ENCODE measurements at places on chromosomes 11 and 22. TPM values are rescaled to one million over a fixed set of nuclear protein-coding genes. Genes with fewer than 3 reads are reported as not detected.
A peak's percentile ranks its signal among the peaks of the same experiment; 100 is the strongest.

DNA sequence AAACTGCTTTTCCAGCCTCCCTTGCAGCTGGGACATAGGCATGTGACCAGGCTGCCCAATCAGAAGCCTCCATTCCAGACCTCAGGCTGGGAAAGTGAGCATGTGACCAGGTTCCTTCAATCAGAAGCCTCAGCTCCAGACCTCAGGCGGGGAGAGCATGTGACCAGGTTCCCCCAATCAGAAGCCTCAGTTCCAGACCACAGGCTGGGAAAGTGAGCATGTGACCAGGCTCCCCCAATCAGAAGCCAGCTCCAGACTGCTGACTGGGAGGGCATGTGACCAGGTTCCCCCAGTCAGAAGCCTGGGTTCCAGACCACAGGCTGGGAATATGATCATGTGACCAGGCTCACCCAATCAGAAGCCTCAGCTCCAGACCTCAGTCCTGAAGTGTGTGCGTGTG is 11.7 kb upstream of the IL2RB start:
- peak; percentile 29 for DNase-seq

GRCh38 chr11:31652528-31652927 is 143.0 kb downstream of the ELP4 start:
- DNase-seq, result no peak

GRCh38 chr11:22151649-22152197 is 41.2 kb upstream of the ANO5 start:
- no peak for DNase-seq

DNA sequence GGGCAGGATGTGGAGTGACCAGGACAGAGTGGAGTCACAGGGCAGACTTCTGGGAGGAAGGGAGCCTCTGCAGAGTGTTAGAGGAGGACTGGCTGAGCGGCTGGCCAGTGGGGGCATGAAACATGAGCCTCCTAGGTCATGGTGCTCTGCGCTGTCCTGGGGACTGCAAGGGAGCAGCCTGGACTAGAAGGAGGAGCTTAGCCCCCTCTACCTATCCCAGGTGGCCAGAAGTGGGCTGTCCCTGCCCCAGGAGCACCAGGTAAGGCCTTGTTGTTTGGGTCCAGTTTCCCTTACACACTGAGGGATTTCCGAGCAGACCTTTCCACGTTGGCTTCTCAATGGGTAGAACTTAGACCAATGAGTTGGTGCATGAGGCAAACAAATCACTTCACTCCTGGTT is 7.4 kb downstream of the PKNOX2 start:
- no peak for DNase-seq

DNA sequence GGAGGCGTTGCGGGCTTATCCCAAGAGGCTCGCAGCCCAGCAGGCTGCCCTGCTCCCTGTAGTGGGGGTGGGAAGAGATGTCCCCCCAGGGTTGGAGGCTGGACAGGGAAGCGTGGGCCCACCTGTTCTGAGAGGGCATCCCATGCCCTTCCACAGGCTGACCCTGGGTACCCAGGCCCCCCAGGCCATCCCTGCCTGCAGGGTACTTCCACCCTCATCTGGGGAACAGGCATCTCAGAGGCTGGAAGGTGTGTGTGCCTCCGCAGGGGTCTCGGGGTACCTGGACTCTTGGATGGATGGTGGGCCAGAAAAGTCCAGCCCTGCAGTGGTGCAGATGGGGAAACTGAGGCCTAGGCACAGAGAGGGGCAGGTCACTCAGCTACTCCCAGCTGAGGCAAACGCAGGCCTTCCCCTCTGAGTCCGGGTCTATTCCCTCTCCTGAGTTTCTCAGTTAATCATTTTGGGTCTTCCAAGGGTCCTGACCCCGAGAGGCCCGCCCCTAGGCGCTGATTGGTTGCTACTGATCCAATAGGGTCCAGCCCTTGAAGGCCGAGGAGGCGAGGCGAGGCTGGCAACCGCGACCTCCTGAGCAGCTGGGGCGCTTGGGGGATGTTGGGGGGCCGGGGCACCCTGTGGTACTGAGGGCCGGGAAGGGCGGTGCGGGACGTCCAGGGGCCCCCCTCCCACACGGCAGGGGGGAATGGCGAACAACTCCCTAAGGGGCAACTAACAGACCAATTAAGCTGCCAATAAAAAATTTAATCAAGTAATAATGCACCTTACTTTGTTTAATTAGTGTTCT is 23.8 kb downstream of the FLRT1 start:
- no peak for DNase-seq

DNA sequence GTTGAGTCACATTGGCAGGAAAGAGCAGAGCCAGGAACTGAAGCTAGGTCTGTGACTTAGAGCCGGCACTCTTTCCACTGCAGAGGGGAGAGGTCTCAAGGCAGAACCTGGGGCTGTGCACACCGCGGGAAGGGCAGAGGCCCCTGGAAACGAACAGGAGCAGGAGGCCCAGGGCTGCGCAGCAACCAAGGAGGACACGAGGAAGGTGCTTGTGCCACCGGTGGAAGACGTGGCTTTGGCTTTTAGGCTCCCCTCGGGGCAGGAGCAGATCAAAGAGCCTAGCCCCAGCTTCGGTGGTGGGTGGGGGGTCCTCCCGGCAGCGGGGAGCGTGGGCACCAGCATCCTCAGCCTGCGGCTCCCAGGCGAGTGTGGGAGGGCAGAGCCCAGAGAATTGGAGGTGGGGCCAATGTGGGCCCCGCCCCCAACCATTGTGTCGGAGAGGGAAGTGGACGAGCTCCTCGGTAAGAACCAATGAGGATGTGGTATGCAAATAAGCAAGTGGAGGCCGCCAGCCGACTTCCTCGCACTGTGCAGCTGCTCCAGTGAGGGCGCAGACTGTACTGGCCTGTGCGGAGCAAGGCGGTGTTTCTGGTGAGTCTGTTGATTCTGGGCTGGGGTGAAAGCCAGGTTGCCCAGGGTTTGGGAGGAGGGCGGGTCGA is at the start of gene CCDC116:
Gene CCDC116 (plus strand): TSS at position 524 of the 659 bp plus-strand sequence. CDS start 422 bp downstream, outside the sequence.
- DNase-seq, result no peak

GRCh38 chr11:123690485-123690884 is 36.1 kb upstream of the SCN3B start:
- peak; percentile 90 for DNase-seq

- peak; percentile 50 for DNase-seq
These were observed 213.8 kb downstream of the DSCAML1 start for GRCh38 chr11:117583063-117583801.

DNA sequence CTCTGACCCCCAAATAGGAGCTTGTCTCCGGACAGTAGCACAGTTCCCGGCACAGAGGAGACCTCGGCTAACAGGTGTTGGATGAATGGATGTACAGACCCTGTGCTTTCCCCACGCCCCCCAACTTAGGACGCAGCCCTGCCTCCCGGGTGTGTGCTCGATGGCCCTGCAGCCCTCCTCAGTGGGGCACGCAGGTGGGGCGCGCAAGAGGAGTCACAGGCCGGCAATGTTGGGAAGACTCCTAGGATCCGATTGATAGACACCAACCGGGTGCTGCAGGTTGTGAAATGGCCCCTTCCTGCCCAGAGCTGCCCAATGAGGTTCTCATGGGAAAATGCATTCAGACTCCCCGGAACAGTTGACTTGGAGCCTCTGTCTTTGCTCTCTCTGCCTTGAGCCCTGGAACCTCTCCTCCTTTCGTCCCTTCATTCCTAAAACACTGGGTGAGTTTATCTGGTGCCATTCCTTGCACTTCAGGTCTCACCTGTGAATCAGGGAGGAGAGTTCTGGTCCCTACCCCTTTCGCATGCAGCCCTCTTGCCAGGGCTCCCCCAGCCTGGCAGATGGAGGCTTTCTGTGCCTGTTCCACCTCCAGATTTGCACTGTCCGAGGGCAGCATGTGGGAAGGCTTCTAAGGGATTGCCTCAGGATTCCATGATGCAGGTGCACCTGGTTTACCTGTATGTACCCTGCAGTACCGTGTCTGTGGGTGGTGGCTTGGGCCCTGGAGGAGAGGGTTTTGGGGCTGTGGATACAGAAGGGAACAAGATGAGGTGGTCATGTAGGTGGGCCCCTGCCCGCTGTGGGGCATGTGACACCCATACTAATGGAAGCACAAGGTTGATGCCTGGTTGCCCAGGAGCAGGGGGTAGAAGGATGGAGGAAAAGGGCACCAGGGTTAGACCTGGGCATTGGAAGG is 1.2 kb downstream of the MICALL1 start:
- DNase-seq, result peak; percentile 75

- DNase-seq, result no peak
These were observed 73.1 kb downstream of the CDKN1C start for GRCh38 chr11:2812371-2812991.

DNA sequence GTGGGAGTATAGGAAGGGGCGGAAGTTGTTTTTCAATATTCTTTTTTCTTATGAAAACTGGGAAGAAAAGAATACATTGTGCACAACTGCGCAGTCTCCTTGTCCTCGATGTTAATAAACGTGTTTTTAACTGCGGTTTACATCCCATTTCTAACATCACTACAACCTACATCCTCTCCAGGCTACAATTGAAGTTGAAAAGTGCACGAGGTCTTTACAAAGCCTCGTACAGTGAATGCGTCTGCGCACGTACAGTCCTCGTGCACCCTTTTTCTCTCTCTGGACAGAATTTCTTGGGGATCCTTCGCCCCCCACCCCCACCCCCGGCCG is 102.4 kb downstream of the WT1 start:
- DNase-seq, result no peak

- no peak for DNase-seq
These were observed 752.4 kb downstream of the NELL1 start for GRCh38 chr11:21421711-21422329.

DNA sequence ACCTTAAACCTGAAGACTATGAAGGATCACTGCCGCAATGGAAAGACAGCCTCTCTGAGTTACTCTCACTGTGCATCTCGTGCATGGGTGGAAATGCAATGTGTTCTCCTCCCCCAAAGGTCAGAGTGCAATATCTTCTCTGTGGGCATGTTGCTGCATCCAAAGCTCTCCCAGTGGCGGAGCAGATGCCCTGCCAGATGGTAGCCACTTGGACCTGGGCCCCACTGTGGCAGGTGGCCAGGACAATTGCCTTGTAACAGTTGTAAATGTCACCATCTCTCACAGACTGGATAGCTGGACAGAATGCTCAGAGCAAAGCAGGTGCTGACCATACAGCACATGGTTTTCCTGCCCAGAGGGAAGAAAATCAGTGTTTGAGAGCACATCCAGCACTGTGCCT is 542.0 kb downstream of the FAM181B start:
- no peak for DNase-seq

GRCh38 chr11:120890609-120891320 is 133.1 kb upstream of the TBCEL start:
- no peak for DNase-seq

DNA sequence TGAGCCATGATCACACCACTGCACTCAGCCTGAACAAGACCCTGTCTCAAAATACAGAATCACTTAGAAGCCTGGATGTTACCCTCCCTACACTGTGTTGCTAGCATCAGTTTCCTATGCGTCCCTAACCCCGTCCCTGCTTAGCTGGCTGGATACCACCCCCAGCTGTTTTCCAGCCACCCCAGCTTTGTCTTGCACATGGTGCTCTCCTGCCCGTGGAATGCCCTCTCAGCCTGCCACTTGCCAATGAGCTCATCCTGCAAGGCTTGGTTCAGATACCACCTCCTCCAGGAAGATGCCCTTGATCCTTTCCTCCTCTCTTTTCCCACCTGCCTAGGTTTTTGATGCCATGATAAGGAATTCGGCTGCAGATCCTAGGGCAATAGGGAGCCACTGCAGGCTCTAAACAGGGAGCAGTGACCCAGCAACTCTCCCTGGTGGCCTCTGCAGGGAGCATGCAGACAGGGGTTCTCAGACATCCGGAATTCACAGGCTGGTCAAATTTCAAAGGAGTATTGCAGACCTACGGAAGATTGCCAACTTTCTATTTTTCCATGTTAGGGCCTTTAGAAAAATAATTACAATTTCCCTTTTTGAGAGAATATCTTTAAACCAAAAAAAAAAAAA is 52.7 kb upstream of the WNT7B start:
- no peak for DNase-seq

The CRYBA4 gene
- polyA plus RNA-seq, result not detected

The PAK1 gene
- 23.8 TPM for polyA plus RNA-seq

The CDON gene
- polyA plus RNA-seq, result 2.7 TPM

The RANGAP1 gene
- 54.6 TPM for polyA plus RNA-seq

The ISX gene
- polyA plus RNA-seq, result not detected

The LRRC74B gene
- polyA plus RNA-seq, result not detected

The NDUFS8 gene
- 230 TPM for polyA plus RNA-seq

The GSTT2 gene
- polyA plus RNA-seq, result 1.2 TPM

The RABL2B gene
- polyA plus RNA-seq, result 23.6 TPM

The FGF19 gene
- not detected for polyA plus RNA-seq

Data from GM23248 (cell line).